ENCODE measurements at places on chromosomes 2 and 18. TPM values are rescaled to one million over a fixed set of nuclear protein-coding genes. Genes with fewer than 3 reads are reported as not detected.

The ARID5A gene
- 16.2 TPM for total RNA-seq

The VWC2L gene
- total RNA-seq: not detected

The FAM237A gene
- not detected for total RNA-seq

The LAMA1 gene
- total RNA-seq: 0.22 TPM

The CCDC74B gene
- 5.0 TPM for total RNA-seq

The SELENOI gene
- total RNA-seq: 10.9 TPM

The CYP27C1 gene
- total RNA-seq: 0.11 TPM

The KCNK3 gene
- under 0.01 TPM for total RNA-seq

The SESTD1 gene
- total RNA-seq: 62.6 TPM

The NMUR1 gene
- not detected for total RNA-seq

The RAPH1 gene
- 40.2 TPM for total RNA-seq

Data from dermis lymphatic vessel endothelial cell (primary cell).